Stimulated activated CD4-positive, alpha-beta T cell treated with anti-CD3 and anti-CD28 coated beads, Interleukin-15, amount 100 ng/mL, for 48 hours (primary cell): ENCODE measurements at places on chromosomes 16 and 17.

GRCh38 chr17:57898487-57899311, 48.9 kb upstream of the MRPS23 start:
- no peak for DNase-seq

DNA sequence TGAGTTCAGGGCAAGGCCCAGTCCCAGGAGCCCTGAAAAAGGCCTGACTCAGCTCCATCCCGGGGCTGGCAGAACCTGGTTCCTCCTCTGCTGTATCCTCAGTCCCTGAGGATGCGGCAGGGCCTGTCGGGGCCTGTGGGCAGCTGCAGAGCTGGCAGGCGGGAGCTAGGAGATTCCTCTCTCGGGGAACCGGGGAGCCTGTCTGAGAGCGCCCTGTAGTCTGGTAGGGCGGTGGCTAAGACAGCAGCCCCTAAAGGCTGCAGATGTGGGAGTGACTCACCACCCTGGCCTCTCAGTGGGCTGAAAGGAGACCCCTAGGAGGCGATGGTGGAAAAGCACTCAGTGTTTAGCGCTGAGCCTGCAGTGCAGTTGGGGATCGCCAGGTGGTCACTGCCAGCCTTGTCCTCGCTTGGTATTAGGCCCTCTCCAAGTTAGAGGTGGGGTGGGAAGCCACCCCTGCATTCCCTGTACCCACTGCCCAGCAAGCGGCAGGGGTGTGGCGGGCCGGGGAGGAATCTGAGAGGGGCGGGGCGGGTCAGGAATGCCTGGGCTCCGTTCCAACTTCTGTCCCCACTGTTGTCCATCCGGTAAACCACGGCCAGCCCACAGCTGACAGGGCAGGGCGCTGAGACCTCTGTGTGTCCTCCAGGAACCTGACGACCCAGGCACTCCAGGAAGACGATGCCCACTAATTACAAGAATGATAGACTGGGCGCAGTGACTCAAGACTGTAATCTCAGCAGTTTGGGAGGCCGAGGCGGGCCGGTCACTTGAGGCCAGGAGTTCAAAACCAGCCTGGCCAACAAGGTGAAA, 29.5 kb upstream of the CDH1 start:
- no peak for DNase-seq

GRCh38 chr17:14482715-14483114, 181.8 kb downstream of the HS3ST3B1 start:
- no peak for DNase-seq

DNA sequence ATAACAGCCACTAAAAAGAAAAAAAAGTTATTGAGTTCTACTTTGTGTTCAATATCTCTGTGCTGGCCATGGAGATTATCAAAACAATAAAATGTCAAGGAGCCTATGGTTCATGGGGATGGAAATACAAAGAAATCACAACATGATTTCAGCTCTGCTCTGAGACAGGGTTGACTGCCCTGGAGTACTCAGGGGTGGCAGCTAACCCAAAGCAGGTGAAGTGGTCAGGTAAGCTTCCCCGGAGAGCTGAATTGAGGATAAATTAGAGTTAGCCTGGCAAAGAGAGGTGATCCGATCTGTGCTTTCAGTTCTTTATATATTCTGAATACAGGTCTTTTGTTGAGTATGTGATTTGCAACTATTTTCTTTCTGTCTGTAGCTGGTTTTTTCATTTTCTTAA, 119.3 kb upstream of the TMEM97 start:
- DNase-seq, result no peak

- DNase-seq, result no peak
Measured at GRCh38 chr17:60923000-60923399, 245.3 kb downstream of the BCAS3 start.

GRCh38 chr17:16521070-16521727, 29.2 kb upstream of the LRRC75A start:
- DNase-seq, result peak; percentile 47

GRCh38 chr16:74123195-74123594, 173.4 kb upstream of the PSMD7 start:
- no peak for DNase-seq

GRCh38 chr17:72470121-72470705, 349.4 kb downstream of the SOX9 start:
- DNase-seq, result no peak

- DNase-seq, result peak; percentile 4
Measured at GRCh38 chr17:37527249-37527851, 37.7 kb downstream of the DUSP14 start.

DNA sequence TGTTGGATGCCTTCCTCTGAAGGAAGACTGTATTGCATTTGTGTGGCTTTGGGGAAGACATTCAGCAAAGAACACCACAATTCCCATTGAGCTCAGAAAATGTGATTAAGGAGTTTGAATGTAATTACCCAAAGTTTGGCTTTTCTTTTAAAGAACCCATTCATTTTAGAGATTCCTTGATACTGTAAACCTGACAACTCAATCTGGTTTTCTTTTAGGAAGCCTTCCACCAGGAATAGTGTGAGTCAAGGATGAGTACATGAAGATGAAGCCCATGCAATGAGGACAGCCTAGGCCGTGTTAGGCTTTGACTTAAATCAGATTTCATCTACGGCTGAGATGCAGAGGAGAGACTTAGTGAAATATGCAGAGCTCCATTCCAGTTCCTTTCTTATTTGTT, 271.7 kb upstream of the TBX2 start:
- DNase-seq, result no peak

GRCh38 chr17:69523244-69523861, 108.9 kb downstream of the MAP2K6 start:
- DNase-seq, result no peak

GRCh38 chr16:16075488-16076422, 126.3 kb downstream of the ABCC1 start:
- DNase-seq, result no peak

GRCh38 chr16:71647391-71647790, 21.4 kb downstream of the MARVELD3 start:
- no peak for DNase-seq

DNA sequence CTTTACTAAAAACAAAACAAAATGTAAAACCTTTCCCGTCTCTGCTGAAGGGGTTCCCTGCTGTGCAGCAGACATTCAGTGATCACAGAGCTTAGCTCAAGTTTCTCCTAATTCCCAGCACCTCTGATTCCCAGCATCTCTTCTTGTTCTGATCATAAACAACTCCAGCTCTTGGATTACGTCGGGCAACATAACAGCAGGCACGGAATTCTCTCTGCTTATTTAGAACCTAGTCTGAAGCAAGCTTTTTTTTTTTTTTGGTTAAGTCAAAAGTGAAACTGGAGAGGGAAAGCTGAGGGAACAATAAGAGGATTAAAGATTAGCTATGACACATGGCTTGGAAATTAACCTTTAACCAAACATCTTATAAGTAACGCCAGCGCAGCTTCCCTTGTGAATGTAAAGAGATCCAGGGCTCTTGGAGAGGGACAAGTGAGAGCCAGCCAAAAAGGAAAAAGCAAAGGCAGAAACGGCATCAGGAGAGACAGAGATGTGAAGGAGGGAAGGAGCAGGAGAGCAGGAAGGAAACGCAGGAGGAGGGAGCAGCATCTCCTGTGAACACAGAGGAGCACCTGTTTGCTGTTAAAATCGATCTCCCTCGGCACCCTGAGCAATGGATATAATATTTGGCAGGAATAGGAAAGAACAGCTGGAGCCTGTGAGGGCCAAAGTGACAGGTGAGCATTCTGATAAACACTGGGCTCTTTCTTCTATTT, at the start of gene BCO1:
TSS of gene BCO1 (plus strand) at position 394 of the 716 bp plus-strand sequence. CDS start at position 614, 220 bp downstream.
- DNase-seq, result no peak

DNA sequence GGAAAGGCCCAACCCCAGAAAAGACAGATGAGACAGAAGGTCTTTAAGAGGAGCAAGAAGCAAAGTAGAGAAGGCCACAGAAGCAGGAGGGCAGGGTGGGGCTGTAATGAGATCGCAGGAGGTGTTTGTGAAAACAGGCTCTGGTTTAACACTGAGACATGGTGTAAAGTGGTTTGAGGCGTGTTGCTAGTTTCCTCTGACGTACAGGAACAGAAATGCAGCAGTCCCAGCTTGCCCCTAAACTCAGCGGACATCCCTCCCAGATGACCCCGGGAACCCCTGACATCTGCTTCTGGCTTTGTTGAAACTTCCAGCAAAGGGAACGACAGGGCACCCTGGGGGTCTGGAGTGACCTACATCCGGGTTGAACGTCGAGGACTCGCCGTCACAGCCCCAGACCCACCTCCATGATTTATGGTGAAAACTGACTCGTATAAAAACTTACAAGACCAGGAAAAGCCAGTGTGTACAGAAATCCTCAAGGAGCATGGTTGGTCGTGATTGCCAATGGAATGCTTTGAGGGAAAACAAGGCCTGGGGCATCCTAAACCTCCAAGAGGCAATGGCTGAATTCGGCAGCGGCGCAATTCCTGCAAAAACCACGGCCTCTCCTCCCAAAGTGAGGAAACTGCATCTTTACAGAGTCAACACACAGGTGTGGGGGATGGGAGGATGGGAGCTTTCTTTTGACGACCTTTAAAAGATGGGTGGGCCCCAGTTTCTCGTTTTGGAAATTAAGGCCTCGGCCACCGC, 25.8 kb downstream of the LITAF start:
- no peak for DNase-seq

DNA sequence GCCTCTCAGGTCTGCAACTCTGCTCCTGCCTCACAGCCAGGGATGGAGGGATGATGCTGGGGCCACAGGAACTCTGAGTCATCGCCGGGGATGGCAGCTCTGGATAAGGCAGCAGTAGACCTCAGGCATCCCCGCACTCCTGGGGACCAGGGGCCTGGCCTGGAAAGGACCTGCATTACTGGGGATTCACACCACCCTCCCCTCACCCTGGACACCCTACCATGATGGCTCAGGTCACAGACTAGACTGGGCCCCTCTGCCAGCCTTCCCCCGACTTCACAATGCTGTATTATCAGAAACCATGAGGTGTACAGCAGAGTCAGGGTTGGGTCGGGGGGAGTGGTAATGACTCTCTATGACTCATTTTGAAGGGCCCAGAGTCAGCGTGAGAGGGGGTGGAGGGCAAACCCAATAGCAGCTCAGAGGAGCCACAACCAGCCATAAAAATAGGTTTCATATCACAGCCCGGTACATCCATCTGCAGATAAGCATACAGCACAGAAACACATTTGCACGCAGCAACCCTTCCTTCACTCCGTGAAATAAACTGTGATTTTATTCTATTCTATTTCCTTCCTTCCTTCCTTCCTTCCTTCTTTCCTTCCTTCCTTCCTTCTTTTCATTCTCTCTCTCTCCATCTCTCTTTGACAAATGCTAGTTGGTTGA, 28.8 kb downstream of the DYNLRB2 start:
- peak; percentile 79 for DNase-seq

GRCh38 chr17:28040406-28040805, 2.1 kb upstream of the NLK start:
- no peak for DNase-seq

GRCh38 chr17:42853597-42853967, 2.6 kb downstream of the AOC3 start:
- DNase-seq, result no peak

DNA sequence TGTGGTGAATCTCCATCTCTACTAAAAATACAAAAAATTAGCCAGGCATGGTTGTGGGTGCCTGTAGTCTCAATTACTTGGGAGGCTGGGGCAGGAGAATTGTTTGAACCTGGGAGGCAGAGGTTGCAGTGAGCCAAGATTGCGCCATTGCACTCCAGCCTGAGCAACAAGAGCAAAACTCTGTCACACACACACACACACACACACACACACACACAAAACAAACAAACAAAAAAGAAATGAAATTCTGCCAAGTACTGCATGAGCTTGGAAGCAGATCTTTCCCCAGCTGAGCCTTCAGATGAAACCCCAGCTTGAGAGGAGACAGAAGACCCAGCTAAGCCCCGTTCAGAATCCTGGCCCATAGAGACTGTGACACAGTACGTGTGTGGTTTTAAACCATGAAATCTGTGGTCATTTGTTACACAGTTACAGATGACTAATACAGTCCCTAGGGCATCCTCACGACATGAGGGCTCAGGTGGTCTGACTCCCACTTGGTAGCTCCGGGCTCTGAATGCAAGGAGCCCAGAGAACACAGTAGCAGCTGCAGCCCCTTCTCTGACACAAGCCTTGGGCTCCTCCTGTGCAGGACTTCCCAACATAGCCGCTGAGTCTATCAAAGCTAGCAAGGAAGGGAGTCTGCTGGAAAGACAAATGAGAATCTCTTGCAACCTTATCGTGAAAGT, 132.8 kb downstream of the SEC14L1 start:
- DNase-seq, result no peak

GRCh38 chr16:80962879-80963278, 43.8 kb downstream of the CMC2 start:
- DNase-seq, result no peak

DNA sequence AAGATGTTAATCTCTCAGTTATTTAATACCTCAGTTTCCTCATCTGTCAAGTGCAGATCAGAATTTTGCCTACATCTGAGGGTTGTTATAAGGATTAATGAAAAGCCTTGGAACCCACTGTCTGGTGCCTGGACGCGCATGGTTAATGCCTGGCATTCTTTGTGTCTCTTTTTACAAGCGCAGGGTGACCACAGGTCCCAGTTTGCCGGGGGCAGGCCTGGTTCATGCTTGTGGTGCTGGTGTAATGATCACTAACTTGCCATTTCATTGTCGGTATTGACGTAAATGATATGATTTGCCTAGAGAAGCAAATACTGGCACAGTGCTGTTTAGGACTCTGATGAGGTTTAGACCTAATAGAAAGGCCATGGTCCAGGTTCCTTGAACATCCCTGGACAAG, 23.1 kb downstream of the MRC2 start:
- DNase-seq, result no peak

DNA sequence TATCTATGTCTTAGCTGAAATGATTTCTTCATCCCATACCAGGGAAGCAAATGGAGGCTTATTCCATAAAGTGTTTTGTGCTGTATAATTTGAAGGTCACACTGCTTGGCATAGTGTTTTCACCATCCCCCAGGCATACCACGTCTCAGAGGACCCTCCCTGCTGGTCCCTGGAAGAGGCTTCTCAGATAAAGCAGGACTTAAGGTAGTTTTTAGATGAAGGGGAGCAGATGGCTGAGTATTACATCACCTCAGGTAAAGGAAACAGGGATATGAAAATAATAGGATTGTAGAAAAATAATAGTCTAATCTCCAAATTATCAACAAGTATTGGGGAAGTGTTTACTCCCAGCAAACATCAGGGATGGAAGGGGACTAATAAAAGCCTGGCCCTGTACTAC, 7.3 kb upstream of the SMG1 start:
- DNase-seq, result no peak

- DNase-seq, result no peak
Measured at GRCh38 chr17:19551165-19551564, 17.5 kb downstream of the SLC47A1 start.

DNA sequence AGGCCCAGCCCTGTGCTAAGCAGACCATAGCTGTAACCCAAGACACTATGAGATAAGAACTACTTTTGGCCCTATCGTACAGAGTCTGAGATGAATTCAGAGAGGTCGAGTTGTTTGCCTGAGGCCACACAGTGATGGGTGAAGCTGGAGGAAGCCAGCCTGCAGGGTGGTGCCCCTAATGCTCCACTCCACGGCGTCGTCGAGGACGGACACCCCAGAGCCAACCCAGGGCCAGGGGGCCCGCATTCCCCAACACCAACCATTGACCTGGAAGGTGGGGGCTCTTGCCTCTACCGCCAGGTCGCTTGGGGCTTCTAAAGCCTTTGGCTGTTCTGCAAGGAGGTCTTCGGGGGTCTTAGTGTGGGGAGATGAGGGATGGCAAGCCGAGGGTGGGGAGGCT, 84.1 kb downstream of the IRF8 start:
- no peak for DNase-seq
